Right renal cortex interstitium (tissue), 3 donors: ENCODE measurements at places on chromosomes 5 and 9. TPM values are rescaled to one million over a fixed set of nuclear protein-coding genes. Genes with fewer than 3 reads are reported as not detected.

Gene CTSV
- polyA plus RNA-seq: 26.1 TPM

Gene CFAP90
- polyA plus RNA-seq: 5.7 TPM

Gene RFESD
- polyA plus RNA-seq: 6.9 TPM

Gene GARIN3
- not detected for polyA plus RNA-seq

Gene GABRB2
- 2.1 TPM for polyA plus RNA-seq

Gene TTC23L
- 3.2 TPM for polyA plus RNA-seq

Gene DMGDH
- 28.4 TPM for polyA plus RNA-seq

Gene PCDHB9
- 5.0 TPM for polyA plus RNA-seq

Gene IGFBPL1
- 1.9 TPM for polyA plus RNA-seq

Gene NTNG2
- 0.23 TPM for polyA plus RNA-seq

DNA sequence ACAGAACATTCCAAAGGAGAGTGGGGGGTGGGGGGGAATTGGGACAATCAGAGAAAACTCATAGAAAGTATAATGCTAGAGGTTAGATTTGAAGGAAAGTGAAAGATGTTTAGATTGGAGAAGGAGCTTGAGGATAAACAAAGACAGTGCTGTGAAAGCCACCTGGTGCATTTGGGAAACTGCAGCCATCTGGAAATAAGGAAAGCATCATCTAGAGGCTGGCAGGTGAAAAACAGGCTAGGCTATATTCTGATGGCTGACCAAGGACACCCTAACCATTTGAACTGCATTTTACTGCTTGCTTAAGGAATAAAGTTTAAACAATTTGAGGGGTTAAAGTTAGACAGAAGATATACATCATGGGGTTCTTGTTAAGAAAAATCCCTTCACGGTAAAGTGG lies 296.4 kb downstream of the CETN3 start:
- DNase-seq: no peak

GRCh38 chr9:115164511-115164974 lies 46.6 kb upstream of the TNC start:
- no peak for DNase-seq

- no peak for DNase-seq
Measured at GRCh38 chr5:168947212-168947868, 353.6 kb downstream of the SLIT3 start.

- no peak for DNase-seq
Measured at GRCh38 chr5:149937610-149938009, 7.0 kb downstream of the PDE6A start.

GRCh38 chr9:2992427-2992826 lies 148.5 kb upstream of the PUM3 start:
- DNase-seq: no peak

DNA sequence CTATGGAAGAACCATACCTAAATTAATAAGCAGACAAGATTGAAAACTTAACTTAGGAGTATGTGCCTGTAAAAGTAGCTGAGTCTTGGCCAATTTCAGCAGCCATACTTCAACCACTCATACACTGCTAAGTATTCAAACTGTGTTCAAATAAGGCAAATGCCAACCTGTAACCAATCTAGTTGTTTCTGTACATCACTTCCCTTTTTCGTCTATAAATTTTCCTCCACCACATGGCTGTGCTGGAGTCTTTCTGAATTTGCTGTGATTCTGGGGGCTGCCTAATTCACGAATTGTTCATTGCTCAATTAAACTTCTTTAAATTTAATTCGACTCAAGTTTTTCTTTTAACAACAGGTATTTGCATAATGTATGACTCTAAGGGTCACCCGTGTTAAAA lies 184.4 kb downstream of the PLK2 start:
- no peak for DNase-seq

DNA sequence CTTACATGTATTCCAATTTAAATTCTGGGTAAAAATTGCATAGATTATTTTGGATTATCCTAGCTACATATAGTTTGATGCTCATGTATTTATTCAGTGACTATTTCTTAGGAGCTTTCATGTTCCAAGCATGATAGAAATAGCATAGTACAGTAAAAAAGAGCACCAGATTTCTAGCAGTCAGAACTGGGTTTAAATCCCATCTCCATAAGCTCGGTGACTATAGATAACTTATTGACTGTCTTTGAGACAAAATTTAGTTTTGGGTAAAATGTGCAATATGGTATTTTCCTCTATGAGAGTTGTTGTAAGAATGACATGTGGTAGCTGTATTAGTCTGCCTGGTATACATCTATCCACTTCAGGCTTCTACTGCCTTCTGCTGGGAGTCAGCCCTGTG lies 889.6 kb downstream of the DTWD2 start:
- DNase-seq: no peak

- no peak for DNase-seq
Measured at GRCh38 chr9:78559449-78559885, 262.5 kb downstream of the PSAT1 start.

- DNase-seq: no peak
Measured at GRCh38 chr5:101590384-101590783, 687.3 kb upstream of the ST8SIA4 start.

DNA sequence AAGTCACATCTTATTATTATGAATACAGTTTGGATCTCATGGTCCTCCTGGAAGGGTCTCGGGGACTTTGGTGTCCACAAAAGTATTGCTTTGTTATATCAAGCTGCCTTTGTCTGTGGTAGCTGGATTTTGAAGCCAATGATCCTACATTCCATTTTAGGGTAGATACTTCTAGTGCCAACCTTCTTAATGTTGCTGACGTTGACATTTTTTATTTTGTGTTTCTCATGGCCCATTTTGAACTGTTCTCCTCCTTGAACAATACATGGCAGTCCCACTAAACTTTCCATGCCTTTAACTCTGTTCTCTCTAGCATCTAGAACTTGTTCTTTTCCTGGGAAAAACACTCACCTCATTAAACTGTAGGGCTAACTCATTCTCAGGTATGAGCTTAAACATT lies 425.8 kb downstream of the KCTD16 start:
- DNase-seq: no peak

DNA sequence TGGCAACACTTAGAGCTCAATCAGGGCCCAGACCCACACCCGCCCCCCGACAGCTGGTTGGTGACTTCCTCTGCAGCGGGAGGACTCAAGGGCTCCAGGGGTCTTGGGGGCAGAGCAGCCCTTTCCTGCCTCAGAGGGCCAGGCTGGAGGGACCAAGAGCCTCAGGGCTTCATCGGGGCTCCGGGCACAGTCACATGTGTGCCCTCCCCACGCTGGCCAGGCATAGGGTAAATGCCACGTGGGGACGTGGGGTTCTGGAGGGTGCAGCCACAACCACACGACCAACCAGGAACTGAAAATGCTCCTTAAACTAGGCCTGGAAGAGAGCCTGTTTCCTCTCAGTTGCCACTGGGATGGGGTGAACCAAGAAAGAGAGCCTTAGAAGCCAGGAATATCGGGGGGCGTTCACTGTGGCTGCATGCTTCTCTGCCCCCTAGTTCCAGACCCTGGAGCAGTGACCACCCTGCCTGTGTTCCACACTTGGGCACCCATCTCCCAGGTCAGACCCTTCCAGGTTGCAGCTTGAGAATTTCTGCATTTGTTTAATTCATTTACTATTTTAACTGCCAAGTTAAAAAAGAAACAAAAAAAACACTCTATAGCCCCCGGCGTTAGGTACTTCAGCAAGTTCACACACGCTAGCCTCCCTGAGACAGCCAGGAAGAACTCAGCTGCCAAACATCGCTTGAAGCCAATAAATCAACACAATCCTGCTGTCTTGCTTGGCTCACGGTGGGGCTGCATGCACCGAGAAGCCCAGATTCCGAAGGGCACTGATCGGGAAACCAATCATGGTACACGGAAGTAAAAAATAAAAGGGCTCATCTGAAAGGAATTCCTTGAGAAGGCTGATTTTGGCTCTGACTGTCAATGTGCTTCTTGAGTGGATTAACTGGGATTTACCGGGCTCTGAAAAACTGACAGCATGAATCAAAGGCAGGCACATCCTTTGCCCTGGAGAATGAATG lies 56.1 kb upstream of the PHYKPL start:
- no peak for DNase-seq

DNA sequence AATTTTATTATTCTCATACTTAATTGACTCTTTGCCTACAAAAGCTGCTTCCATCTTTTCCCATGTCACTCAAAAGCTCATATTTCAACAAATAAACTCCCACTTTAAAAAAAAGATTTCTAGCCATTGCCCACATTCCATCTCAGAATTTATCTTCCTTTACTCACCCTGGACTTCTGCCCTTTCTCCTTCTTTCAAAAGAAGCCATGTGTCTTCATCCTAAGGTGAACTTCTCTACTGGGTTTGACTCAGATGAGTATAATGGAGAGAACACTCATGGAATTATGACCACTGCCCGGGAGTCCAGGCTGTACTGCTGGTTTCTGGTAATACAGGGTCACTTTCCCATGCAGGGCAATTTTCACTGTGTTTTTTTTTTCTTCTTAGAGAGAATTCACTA lies 548.5 kb upstream of the ZNF462 start:
- no peak for DNase-seq

DNA sequence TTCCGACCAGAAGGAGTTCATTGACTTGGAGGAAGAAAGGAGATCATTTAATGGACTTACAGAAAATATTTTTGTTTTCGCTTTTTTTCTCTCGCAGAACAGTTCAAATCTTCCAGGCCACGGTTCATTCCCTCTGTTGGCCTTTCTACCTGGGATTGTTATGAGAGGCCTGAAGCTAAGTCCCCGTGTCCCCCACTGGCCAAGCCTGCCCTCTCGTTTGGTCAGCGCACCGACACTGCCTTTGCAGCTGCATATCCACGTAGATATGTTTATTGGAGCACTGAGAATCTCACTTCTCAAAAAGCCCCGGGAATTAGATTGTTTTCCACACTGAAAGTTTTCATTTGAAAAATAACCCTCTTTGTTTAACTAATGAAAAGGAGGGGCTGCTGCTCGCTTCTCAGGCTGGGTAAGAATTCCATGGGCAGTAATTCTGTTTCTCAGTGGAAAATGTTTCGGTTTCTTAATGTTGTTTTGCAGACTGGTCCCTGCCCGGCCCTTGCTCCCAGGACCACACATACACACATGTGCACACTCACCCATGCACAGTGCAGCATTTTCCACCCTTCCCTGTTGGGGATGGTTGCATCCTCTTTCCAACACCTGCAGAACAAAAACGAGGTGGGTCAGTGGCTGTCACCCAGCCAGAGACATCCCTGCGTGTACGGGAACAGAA lies 655.7 kb downstream of the BNC2 start:
- DNase-seq: no peak

- no peak for DNase-seq
Measured at GRCh38 chr9:37675661-37676060, 24.9 kb downstream of the FRMPD1 start.

DNA sequence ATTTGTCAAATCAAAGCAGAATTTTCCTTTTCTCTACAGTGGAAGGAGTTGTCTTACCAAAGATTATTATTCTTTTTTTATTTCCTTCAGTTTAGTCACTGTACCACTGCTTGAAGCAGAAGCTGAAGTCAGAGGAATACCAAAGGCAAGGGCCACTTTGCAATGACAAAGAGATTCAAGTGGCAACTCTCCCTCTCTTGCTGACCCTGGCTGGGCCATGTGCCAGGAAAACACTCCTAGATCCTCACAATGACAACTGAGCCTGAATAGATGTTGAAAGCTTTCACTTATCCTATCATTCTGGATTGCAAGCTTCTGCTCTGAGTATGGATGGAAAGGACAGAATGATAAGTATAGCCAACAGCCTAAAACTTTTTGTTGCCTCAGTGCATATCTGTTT lies 618.3 kb downstream of the NR2F1-AS1 start:
- DNase-seq: no peak
